ENCODE measurements at places on chromosomes 16 and 17. TPM values are rescaled to one million over a fixed set of nuclear protein-coding genes. Genes with fewer than 3 reads are reported as not detected.

- DNase-seq = peak; percentile 75
These were observed 1.2 kb downstream of the RTN4RL1 start for GRCh38 chr17:2023692-2024571.

GRCh38 chr16:47697826-47698225 is 236.7 kb downstream of the PHKB start:
- DNase-seq = no peak

GRCh38 chr16:64311241-64311640 is 810.6 kb downstream of the CDH11 start:
- no peak for DNase-seq

DNA sequence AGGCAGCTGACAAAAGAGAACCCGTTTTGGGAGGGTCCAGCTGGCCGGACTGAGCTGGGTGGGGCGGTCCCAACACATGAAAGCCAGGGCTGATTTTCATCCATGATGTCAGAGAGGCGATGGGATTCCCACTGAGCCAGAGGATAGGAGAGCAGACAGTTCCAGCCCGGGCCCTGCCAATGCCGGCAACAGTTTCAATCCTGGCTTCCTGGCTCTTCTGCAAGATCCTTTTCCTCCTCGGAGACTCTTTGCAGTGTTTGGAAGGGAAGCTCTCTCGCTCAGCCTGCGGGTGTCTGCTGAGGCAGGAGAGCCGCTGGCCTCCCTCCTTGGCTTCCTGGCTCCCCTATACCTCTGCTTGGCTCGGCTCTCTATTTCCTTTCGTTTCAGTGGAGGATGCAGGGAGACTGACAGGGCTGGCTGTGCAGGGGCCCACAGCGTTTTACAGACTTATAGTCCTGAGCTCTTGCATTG is 145.5 kb upstream of the SOX9 start:
- peak; percentile 77 for DNase-seq

- DNase-seq = no peak
These were observed 1.0 kb upstream of the CSNK2A2 start for GRCh38 chr16:58198803-58199411.

DNA sequence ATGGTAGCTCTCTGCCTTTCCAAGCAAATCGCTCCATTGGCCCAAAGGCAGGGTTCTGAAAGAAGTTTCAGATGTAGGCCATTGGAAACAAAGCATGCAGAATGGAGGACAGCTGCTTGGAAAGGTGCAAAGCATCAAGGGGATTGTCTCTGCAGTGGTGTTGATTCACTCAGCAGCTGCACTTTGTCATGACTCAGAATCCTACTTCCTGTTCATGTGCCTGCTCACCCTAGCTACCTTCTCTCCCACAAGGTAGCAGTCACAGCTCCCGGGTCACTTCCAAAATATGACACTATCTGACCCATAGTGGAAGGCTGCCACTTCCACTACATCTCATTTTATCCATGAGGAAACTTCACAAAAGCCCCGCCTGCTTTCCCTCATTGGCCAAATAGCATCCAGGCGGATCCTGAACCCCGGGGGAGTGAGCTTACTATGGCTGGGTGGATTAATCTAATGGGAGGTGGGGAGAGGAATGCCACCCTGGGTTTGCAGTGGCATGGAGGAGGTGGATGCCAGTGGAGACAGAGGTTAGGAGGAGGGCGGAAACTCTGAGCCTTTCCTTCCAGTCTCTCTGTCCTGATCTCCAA is 74.7 kb upstream of the NKD1 start:
- DNase-seq = no peak

DNA sequence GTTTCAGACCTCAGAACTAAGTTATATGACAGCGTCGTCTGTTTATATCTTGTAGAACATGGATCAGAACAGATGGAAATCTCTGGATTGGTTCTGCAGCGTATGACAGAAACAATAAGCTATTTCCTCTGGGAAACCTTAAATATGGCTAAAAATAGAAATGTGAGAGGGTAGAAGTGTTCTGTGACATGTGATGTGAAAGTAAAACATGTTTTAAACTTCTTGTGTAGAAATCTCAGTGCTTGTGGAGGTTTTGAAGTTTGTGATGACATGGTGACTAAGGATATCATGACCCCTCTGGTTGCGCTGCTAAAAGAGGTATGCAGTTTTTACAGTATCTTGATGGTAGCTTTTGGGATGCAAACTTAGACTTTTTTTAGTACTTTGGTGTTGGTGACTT is 2.8 kb downstream of the HEATR3 start:
- DNase-seq = no peak

The CIITA gene
- 6.6 TPM for total RNA-seq

The BTBD17 gene
- not detected for total RNA-seq

The PYCARD gene
- total RNA-seq = 10.8 TPM

The EMP2 gene
- total RNA-seq = 65.2 TPM

The C16orf54 gene
- 1.7 TPM for total RNA-seq

The PLXDC1 gene
- 18.0 TPM for total RNA-seq

Measured in left cardiac atrium (tissue), 4 donors.